ENCODE measurements at places on chromosomes 13 and 19.

DNA sequence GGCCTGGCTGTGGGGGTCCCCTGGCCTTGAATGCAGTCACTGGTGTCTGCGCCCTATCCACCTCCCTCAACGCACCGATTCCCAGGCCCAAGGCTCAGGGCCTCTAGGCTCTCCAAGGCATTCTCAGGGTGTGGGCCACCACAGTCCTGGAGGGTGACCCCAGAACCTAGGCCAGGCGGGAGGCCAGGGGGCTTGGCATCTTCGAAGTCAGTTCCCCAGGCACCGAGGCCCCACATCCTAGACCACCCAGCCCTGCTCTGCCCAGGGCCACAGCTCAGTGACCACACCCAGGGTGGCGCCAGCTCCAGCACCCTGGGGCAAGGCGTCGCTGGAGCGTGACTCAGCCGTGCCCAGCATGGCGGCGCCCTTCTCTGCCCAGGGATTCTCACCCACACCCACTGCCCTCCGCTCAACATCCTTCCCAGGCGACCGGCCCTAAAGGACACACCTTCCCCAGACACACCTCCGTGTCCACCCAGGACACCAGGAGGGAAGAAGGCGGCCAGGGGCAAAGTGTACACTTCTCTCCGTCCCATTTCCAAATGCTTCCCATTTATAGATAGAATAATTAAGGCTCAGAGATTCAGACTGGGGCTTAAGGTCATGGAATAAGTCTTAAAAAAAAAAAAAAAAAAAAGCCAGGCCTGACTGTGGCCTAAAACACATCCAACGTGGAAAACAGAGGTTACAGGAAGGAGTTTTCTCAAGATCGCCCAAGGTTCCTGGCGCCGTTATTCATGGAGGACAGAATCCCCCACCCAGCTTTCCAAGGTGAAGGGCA, 36.4 kb upstream of the NANOS3 start:
- peak; percentile 44 for DNase-seq

GRCh38 chr13:91169321-91170050, 178.0 kb upstream of the MIR17HG start:
- no peak for DNase-seq

DNA sequence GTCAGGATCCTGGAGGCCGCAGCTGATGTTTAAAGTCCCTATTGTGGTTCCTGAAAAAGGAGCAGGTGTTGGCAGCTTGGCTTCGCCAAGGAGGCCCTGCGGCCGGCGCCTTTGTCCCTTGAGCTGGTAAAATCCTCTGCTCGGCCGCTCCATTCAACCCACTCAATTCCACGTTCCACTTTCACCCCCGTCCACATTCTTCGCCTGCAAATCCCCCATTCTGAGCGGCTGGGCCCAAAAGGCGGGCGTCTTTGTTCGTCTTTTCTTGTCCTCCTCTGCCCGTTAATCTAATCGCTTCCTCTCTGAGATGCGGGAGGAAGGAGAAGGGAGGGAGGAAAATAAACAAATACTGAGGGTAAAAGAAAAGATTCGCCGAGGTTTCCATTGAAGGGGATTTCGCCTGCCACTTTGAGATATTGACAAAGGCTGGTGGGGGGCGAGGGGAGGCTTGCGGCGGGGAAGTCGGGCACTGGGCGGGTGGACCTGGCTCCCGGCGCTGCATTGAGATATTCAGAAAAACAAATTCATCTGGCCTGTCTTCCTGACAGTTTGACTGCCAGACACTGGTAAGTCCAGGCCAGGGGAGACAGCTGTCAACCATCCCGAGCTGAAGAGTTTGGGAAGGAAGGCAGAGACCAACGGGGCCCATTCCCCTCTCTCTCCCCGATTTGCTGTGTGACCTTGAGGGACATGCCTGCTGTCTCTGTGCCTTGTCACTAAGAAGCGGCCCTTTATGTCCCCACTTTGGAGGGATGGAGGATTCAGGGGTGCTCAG, 37.6 kb downstream of the ZNRF4 start:
- DNase-seq, result no peak

- no peak for DNase-seq
These were observed 660.4 kb upstream of the KLF12 start for GRCh38 chr13:74794582-74794981.

DNA sequence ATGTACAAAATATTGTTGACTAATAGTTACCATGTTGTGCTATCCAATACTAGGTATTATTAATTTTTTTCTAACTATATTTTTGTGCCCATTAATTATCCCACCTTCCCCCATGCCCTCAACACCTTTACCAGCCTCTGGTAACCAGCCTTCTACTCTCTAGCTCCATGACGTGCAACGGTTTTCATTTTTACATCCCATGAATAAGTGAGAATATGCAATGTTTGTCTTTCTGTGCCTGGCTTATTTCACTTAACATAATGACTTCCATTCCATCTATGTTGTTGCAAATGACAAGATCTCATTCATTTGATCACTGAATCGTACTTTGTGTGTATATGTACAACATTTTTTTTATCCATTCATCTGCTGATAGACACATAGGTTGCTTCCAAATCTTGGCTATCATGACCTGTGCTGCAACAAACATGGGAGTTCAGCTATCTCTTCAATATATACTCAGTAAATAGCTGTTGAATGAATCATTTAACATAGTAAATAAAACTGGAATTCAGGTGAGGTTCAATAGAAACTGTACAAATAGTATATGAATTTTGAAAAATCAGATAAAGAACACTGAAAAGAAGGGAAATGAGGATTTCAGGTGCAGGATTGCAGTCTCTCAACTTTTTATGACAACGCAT, 509.0 kb upstream of the MIR17HG start:
- DNase-seq, result no peak

GRCh38 chr13:102930566-102930965, 84.7 kb downstream of the ERCC5 start:
- no peak for DNase-seq

GRCh38 chr19:2578901-2579677, 103.2 kb downstream of the GADD45B start:
- peak; percentile 77 for DNase-seq

DNA sequence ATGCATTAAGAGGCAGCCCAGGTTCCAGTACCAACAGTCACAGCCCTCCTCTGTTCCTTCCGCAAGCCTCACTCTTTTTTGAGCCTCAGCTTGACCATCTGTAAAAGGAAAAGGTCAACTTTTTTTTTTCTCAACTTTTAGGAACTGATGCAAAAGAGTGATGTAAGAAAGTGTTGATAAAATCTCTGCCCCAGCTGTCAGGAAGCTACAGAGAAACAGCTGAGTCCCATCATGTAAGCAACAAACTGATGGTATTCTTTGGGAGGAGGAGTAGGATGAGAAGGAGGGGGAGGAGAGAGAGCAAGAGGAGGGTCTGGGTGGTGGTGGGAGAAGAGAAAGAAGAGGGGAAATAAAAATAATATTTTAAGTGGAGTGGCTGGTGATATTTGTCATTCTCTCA, 233.9 kb upstream of the TSHZ3 start:
- no peak for DNase-seq

DNA sequence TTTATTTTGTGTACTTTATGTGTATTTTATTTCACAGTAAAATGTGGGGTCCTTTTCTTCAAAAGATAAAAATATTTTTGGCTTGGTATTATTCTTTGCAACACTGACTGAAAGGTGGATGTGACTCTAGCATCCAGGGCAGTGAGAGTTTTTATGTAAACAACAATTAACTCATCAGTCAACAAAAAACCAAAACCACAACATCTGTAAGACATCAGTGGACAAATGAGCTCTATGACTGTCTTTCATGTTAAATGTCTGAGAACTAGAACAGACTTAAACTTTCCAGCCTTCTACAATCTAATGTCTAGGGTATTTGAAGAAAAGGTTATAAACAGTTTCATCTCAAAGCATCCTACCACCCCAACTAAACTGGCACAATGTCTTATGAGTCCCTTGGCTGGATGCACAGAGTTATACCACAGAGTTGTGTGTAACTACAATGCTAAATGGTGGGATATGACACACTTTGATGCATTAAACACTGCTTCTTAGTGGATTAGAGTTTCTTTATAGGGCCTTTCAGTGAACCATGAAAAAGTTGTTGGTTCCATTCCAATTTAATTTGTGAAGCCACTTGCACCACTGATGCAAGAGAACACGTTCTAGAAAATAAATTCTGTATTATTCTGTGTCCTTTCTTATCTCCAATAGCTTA, 544.2 kb upstream of the KLF12 start:
- DNase-seq, result no peak

GRCh38 chr13:41408121-41408520, 49.2 kb upstream of the RGCC start:
- DNase-seq, result no peak

DNA sequence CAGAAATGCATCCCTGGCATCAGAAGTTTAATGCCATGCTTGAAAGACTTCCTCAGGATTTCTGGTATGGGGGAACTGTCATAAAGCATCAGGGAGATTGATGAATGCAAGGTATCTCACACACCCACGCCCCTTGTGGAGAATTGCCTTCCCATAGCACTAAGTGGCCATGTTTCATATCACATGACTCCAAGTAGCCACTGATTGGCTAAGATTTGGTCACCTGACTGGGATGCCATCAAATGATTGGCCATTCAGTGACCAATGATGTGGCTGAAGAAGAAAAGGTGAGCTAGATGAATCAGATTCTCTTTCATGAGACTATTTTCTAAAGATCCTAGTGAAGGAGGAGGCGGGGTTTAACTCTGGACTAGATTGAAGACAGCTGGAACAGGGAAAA, 7.3 kb downstream of the KLK8 start:
- no peak for DNase-seq

DNA sequence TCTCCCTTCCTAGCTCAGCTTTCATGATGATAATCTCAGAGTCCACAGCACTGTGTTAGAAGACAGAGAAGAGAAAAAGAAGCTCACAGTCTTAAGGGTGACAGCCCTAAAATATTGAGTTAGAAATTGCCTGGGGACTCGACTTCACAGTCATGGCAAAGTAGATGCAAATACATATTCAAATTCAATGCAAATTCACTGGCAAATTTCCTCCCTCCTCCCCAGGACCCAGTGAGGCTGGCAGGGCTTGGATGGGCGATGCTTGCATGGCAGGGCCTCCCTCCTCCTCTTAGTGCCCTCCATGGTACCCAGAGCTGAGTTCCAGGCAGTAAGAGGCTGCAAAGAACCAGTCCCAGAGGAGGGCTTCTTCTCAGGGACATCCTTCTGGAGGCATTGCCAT, 115.6 kb upstream of the UQCRFS1 start:
- DNase-seq, result no peak

- no peak for DNase-seq
These were observed 33.7 kb upstream of the VSTM2B start for GRCh38 chr19:29491995-29492577.

GRCh38 chr13:56271686-56272085, 869.0 kb upstream of the PRR20A start:
- no peak for DNase-seq

- DNase-seq, result no peak
These were observed 45.5 kb upstream of the SLC7A9 start for GRCh38 chr19:32914879-32915660.

DNA sequence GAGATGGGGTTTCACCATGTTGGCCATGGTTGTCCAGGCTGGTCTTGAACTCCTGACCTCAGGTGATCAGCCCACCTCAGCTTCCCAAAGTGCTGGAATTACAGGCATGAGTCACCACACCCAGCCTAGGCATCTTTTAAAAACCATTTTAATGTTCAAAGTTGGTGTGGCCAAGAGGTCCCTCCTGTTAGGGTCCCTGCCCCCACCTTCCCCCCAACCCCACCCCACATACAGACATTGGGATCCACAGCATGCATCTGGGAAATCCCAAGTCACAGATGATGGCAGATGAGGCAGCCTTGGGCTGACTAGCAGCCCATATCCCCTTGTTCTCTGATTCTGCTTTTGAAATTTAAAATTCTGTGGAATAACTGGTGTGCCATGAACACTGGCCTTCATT, 226.0 kb downstream of the KATNAL1 start:
- DNase-seq, result no peak

DNA sequence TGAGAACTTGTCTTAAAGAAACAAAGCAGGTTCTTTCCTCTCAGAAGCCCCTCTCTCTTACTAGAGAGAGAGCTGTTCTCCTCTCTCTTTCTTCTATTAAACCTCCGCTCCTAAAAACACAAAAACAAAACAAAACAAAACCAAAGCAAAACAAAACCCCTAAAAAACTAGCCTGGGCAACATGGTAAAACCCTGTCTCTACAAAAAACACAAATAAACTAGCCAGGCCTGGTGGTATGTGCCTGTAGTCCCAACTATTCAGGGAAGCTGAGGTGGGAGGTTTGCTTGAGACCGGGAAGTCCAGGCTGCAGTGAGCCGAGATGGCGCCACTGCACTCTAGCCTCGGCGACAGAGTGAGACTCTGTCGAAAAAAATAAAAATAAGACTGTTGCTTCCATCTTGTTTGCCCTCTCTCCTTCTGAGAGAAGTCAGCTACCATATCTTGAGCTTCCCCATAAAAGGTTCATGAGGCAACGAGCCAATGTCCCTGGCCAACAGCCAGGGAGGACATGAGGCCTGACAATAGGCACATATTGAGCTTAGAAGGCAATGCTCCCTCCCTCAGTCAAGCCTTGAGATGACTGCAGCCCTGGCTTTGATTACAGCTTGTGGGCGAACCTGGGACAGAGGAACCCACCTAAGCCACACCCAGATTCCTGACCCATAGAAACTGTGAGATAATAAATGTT, 17.5 kb upstream of the FLT3 start:
- no peak for DNase-seq

GRCh38 chr19:17542042-17542441, 13.4 kb upstream of the COLGALT1 start:
- no peak for DNase-seq

- no peak for DNase-seq
These were observed 2.1 kb upstream of the RAVER1 start for GRCh38 chr19:10335352-10335985.

DNA sequence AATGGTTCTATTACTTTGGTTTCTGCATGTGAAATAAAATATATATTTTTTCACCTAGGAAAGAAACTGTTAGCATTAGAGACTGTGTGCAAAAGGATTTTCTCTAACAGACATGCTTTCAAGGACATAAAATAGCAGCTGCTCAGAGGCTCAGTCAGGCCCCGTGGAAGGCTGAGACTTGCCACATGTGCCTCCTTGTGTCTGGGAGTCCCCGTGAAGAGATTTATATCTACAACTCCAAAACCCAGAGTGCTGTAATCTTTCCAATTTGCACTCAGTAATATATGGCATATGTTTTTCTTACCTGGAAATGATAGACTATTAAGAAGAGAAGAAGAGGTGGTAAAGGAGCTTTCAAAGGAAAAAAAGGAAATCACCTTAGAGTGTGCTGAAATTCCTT, 371.6 kb upstream of the OBI1 start:
- DNase-seq, result no peak

- no peak for DNase-seq
These were observed 228.5 kb downstream of the RFC3 start for GRCh38 chr13:34046457-34046856.

GRCh38 chr13:40652588-40652940, 13.9 kb downstream of the FOXO1 start:
- no peak for DNase-seq

DNA sequence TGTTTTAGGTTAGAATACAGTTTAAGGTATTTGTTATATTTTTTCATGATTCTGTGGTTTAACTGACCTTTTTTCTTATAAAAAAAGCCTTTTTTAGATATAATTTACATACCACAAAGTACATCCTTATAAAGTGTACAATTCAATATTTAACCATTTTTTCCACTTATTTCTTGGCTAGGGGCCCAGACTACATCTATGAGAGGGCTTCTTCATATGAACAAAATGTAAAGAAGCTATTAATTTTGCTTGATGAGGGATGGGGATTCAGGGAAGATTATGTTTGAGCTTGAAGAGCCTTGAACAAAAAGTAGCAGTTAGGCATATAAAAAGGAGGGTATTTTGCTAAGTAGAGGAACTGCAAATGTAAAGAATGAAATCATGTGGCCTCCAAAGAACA, 2.2 kb downstream of the CCDC122 start:
- DNase-seq, result no peak

Data from GOT3 (cell line).